ENCODE measurements at places on chromosomes 3 and 15.

DNA sequence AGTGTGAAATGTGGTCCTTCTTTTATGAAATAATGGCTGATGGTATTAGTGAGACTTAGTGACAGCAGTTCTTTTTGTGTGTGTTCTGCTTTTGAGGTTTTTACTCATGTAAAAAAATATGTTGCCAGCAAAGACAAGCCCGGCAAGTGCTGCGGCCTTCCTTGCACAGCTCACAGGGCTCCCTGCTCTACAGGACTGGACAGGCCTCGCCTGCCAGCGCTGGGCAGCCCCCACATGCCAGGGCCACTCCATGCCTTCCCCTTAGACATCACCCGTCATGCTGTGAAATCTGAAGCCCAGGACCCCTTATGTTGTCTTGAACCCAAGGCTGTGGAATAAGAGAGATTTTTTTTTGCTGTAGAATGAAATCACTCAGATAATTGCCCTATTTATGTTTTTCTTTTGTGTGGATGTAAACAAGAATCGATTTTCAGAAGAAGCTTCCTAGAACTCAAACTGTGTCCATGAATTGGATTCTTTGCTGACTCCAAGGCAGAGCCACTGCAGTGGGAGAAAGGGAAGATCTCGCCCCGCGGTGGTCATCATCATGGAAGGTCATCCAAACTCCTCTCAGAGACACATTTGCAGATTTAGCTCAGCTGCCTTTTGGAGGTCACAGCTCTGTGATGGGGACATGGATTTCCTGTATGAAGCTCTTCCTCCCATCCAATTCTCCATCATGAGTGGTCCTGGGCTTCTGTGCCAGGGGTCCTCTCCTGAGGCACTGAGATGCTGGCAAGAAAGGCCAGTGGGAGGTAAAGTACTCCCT, 150.8 kb downstream of the ATP10A start:
- DNase-seq: no peak

- no peak for DNase-seq
Observed at GRCh38 chr15:60568914-60569391, 90.0 kb upstream of the ICE2 start.

- DNase-seq: no peak
Observed at GRCh38 chr3:27326629-27327545, 42.3 kb downstream of the NEK10 start.

- no peak for DNase-seq
Observed at GRCh38 chr3:24432989-24433388, 61.7 kb downstream of the THRB start.

GRCh38 chr3:64104691-64105111, 81.4 kb upstream of the PSMD6 start:
- no peak for DNase-seq

GRCh38 chr15:39595338-39596221, 14.7 kb downstream of the THBS1 start:
- DNase-seq: no peak

DNA sequence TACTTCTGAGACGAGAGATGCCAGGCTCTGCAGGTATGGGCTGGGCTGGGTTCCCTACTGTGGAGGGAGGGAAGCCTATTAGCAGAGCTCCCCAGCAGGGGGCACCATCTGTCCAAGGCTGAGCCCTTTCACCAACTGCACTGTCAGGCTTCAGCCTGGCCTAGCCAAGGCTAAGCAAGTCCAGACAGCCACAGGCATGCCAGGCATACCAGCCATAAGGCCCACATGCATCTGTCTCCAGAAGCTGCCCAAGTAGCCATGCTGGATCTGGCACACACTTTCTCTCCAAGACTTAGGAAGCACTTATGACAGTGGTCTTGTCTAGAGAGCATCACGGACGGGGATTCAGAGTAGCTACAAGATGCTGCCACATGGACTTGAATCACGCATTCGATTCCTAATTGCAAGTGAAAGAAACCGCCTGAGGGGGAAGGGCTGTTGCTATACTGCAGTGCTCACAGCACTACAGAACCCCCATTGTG, 28.3 kb downstream of the RUVBL1 start:
- peak; percentile 86 for DNase-seq

GRCh38 chr15:53872410-53872809, 105.8 kb upstream of the UNC13C start:
- DNase-seq: no peak

DNA sequence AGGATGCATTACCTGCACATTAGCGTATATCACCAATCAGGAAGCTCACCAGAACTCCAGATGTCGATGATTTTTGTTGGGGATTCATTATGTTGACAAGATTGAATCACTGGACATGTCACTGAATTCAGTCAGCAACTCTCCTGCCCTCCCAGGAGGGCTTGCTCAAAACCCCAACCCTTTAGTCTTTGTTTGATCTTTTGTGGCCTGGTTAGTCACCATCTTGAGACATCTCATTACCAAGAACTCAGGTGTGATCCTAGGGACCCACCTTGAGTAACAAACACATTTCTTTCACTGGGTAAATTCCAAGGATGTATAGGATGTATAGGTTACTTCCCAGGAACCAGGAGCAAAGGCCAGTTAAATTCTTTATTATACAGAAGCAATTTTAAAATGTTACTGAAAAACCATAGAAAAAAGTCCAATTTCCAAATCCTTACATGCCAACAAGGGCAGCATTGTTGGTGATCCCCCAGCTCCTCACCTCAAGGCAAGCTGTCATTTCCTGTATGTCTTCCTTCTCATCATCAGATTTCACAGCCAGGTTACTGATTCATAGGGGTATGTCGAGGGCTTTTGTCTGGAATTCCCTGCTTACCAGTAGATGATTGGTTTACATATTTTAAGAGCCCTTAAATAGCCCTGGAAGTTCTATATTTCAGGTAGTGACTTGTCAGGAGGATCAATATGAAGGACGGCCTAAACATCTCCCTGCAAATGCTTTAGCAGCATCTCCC, 11.7 kb downstream of the SNRPN start:
- DNase-seq: no peak

DNA sequence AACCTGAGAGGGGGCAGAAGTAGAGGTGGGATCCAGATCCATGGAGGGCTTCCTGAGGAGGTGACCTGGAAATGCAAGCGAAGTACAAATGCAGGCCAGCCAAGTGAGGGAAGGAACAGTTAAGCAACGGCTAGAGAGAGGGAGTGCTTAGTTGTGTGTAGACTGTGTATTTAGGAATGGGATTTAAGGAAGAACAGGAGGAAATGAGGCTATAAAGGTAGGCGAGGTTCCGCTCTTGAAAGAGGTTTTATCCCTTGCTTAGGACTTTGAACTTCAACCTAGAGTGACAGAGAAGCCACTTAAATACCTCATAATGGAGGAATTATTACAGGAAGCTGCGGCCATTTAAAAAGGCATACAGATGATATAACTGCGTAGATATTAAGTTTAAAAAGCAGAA, 295.1 kb downstream of the THSD4 start:
- DNase-seq: no peak

GRCh38 chr15:81091889-81092558, 42.0 kb upstream of the CFAP161 start:
- no peak for DNase-seq

GRCh38 chr15:88617790-88618189, 3.4 kb upstream of the AEN start:
- DNase-seq: no peak

DNA sequence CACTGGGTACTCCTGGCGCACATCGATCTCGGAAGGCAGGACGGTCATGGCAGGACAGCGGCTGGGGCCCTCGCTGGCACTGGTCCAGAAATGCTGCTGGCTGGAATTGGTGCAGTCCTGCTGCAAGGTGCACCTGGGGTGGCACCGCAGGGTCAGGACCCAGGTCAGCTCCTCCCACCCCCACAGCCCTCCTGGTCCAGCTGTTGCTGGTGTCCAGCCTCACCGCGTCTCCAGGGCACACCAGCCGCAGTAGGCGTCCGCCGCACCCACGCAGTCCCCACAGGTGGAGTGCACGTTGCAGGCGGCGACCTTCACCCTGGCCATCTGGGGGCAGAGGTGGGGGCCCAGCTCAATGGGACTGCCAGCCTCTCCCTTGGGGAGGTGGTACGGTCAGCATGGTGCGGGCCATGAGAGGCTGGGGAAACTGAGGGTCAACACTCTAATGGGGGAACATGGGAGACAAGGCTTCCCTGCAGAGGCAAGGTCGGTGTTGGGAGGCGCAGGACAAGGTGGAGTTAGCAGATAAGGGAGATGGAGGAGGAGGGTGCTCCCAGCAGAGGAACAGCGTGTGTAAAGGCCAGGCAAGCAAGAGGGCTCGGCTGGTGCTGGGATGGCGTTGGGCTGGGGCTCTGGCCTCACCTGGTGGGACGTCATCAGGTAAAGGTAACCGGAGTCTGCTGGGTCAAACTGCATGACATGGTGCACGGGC, 20.4 kb downstream of the PLXND1 start:
- no peak for DNase-seq

- no peak for DNase-seq
Observed at GRCh38 chr15:38320181-38320580, 67.5 kb downstream of the SPRED1 start.

- peak; percentile 89 for DNase-seq
Observed at GRCh38 chr3:139677388-139678155, at the start of gene NMNAT3. TSS of gene NMNAT3 (minus strand) at chr3:139677972. CDS start at chr3:139627724, 50,248 bp downstream.

- no peak for DNase-seq
Observed at GRCh38 chr3:127367593-127367992, 79.7 kb upstream of the PRR20G start.

GRCh38 chr3:18134386-18135059, 290.6 kb downstream of the SATB1 start:
- DNase-seq: no peak

GRCh38 chr3:27454914-27455313, 29.3 kb downstream of the SLC4A7 start:
- DNase-seq: no peak

DNA sequence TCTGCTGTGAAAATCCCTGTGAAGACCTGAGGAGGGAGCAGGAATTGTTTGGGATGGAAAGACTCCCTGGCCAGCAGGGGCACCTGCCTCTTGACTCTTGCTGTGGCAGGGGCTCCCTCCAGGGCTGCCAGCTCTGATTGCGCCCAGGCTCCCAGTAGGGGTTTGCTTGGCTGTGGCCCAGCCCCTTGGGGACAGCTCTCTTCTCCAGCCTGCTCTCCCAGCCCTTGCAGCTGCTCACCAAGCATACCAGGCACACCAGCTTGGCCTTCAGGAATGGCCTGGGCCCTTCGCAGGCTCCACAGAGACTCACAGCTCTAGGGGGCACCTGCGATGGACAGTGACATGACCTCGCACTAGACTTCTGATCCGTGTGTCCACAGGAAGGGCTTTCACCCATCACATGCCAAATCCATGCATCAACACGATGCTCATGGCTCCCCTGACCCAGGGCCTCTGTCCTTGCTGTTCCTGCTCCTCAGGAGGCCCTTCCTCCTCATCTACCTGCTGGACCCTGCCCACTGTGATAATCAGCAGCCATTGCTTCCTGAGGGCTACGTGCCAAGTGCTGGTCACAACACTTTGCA, 61.8 kb downstream of the SCN5A start:
- no peak for DNase-seq

DNA sequence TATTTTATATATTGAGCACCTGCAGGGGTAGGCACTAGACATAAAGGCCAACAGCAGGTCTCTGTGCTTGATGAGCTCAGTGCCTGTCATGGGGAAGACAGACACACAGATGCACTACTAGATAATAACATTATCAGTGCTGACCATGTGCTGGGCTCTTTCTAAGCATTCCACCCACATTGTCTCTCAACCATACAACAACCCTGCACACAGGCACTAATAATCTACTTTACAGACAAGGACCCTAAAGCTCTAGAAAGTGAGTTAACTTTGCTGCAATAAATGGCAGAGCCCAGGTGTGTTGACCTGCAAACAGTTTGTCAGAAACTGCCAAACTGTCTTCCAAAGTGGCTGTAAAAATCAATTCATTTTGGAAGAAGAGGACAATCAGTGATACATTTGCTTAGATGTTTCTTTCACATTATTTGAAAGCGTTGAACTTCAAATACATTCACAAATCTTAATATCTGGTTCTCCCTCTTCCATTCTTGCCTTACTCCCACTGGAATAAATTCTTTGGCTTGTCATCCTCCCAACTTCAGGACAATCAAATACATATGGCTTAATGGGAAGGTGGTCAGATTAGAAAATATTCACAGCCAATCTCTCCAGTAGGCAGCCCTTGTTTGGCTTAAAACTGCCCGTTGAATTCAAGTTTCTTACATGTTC, 11.0 kb upstream of the PP2D1 start:
- no peak for DNase-seq

DNA sequence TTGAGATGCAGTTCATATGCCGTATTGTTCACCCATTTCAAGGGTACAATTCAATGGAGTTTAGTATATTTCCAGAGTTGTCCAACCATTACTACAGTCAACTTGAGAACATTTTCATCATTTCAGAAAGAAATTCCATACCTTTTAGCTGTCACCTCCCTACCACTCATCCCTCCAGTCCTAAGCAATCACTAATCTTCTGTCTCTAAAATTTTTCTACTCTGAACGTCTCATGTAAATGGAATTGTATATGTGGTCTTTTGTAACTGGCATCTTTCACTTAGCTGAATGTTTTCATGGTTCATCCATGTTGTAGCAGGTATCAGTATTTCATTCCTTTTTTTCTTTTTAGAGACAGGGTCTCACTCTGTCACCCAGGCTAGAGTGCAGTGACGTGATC, 51.1 kb downstream of the CMTM7 start:
- DNase-seq: no peak

- no peak for DNase-seq
Observed at GRCh38 chr3:9206287-9206686, 43.2 kb downstream of the SRGAP3 start.

- DNase-seq: no peak
Observed at GRCh38 chr3:131655070-131655690, 152.4 kb upstream of the MRPL3 start.

DNA sequence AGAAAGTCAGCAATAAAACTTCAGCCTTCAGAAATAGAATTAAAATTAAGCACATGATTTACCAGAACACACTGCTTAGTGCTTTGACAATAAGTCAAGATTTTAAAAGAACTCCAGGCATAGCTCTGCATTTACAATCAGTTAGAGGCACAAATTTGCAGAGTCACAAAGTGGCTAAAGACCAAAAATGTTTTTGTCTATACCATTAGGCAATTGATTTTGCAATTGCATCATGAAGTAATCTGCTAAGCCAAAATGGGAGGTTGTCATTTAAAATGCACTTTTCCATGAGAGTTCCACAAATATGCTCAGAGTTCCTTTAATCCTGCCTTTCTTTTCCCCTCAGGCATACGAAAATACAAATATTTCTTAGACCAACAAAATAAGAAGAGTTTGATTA, 10.1 kb upstream of the DCP1A start:
- no peak for DNase-seq

DNA sequence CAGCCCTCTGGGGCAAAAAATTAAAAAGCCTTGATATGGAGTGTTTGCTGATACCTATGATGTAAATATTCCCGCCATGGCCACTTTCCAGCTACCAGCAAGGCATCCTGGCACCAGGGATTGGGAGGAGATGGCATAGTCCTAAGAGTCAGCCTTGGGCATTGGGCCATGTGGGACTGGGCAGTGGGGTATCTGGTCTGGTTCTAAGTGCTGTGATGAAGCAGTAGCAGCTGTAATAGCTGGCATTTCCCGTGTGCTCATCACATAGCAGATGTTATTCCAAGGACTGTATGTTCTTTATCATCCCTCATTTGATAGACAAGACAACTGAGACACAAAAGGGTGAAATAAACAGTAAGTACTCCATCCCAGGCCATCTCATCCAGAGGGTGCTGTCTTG, 6.9 kb upstream of the SACM1L start:
- no peak for DNase-seq

GRCh38 chr15:81724536-81724935, 321.3 kb downstream of the MEX3B start:
- DNase-seq: no peak
